H9 (cell line): ENCODE measurements at places on chromosomes 1 and 21. TPM values are rescaled to one million over a fixed set of nuclear protein-coding genes. Genes with fewer than 3 reads are reported as not detected.

- no peak for DNase-seq
Observed at GRCh38 chr1:97007840-97008604, 286.4 kb downstream of the PTBP2 start.

DNA sequence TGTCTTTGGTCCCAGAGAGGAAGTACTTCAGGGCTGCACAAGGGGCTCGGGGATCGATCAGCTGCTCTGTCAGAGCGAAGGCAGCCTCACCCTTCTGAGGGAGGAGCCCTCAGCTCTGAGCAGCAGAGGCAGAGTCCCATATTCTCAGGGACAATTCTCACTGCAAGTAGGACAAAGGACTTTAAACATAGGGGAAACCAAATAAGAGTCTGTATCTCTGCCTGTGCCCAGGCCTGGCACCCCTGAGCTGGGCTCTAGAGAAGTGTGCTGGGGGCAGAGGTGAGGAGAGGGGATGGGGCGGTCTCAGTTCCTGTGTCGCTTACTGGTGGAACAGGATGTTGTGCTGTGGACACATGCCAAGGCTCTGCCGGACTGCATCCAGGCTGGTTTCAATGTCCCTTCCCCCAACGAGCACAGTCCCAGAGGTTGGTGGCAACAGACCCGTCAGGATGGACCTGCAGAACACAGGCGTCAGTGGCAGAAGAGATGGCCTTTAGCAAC is 76.6 kb downstream of the ABCA4 start:
- no peak for DNase-seq

DNA sequence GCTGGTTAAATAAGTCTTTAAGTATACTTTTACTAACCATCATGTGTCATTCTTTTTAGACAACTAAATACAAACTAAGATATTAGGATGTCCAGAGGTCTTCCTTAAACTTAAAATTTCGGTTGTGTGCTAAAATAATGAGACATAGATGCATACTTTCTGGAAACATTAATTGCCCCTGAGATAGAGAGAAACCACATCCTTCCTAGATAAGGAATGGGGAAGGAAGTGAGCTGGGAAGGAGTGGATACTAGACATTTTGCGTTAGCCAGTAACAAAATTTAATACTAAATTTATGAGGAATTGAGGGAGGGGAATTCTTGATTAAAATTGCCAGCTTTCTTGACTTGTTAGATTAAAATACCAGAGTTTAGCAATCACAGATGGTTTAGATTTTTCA is 37.1 kb upstream of the PTGS2 start:
- no peak for DNase-seq

SERINC2 gene
- total RNA-seq = 14.1 and 14.7 TPM in 2 replicates

LCE2B gene
- not detected in 2 replicates for total RNA-seq

DNA sequence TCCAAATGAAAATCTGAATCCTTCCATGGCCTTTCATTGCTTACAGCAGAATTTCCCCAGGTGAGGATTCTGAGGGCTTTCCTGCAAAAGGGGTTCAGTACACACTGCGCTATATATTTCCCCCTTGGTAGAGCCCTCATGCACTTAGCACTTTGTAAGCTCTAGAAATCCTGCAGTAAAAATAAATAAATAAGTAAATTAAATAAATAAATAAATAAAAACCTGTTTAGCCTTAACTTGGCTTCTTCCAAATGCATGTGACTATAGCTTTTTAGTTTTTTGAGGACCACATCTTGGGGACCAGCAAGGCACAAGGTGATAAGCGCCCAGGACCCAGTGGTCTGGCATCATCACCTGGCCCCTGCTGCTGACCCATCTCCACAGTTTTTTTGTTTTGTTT is 3.2 kb upstream of the BMP8B start:
- no peak for DNase-seq

DNA sequence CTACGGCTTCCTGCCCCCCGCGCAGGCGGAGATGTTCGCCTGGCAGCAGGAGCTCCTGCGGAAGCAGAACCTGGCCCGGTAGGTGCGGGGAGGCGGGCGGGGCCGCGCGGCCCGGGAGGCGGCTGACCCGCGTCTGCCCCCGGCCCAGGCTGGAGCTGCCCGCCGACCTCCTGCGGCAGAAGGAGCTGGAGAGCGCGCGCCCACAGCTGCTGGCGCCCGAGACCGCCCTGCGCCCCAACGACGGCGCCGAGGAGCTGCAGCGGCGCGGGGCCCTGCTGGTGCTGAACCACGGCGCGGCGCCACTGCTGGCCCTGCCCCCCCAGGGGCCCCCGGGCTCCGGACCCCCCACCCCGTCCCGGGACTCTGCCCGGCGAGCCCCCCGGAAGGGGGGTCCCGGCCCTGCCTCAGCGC is 16.6 kb downstream of the NOC2L start:
- DNase-seq = no peak

DNA sequence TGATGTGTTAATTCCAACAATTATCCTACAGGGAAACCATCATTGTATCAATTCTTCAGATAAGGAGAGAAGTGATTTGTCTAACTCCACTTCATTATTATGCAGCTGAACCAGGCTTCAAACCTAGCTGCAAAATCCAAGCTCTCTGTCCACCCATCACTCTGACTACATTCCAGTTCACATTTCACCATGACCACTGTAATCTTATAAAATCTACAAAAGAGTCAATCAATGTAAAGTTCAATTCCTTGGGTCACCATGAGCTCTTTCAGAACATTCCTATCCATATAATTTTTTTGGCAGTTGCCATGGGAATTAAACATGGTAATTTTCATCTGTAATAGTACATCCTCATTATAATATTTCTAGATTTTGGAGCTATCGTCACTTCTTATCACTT is 100.9 kb downstream of the PLPPR5 start:
- DNase-seq = no peak

DNA sequence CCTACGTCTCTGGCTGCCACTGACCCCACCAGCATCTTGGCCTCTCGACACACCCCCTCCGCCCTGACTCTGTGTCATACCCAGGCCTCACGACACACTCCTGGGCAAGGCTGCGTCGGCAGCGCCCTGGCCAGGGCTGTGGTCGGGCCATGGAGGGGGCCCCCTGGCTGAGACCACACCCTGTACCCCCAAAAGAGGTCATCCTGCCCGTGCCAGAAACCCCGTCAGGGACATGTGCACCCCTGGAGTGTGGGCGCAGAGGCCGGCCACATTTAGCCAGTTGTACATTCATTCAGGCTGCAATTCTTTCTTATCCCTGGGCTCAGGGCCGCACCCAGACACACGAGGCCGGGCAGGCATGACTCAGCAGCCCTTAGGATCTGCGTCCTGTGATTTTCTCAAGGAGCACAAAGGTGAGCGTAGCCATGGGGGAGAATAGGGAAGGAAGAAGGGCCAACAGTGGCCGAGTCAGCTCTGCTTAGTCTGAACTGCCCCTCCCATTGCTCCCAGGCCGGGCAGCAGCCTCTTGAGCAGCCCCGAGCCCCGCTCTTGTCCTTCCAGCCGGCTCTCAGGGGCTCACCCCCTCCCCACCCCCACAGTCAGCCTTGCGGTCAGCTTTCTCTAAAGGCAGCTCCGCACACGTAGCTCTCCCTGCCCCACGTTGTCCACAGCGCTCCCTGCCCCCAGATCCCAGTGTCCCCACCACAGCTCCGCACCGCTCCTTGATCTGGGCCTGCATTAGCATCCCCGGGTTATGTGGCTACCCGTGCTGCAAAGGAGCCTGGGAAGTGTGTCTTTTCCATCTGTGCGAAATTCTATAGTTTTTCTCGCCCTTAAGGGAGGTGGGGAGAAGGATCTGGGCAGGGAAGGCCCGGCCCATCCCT is 7.9 kb downstream of the CSTB start:
- peak; percentile 53 for DNase-seq

KPRP gene
- total RNA-seq = not detected in 2 replicates

GRCh38 chr1:169999331-169999741 is 75.2 kb downstream of the KIFAP3 start:
- no peak for DNase-seq

SPRR5 gene
- total RNA-seq = not detected in 2 replicates

DNA sequence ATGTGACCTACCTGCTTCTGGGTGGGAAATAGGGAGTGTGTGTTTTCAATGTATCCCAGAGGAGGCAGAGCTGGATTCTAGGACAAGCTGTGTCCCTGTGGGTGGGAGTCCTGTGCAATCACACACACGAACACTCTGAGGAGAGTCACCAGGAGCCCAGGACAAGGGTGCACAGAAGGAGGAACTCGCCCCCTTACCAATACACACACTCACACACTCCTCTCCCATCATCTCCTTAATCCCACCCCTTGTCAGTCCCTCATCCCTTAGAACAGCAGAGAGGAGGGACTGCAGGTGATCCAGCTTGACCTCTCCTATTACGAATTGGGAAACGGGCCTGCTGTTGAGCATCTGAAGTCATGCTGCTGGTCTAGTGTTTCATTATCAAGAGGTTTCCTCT is 8.5 kb upstream of the MYBPHL start:
- DNase-seq = no peak

DNA sequence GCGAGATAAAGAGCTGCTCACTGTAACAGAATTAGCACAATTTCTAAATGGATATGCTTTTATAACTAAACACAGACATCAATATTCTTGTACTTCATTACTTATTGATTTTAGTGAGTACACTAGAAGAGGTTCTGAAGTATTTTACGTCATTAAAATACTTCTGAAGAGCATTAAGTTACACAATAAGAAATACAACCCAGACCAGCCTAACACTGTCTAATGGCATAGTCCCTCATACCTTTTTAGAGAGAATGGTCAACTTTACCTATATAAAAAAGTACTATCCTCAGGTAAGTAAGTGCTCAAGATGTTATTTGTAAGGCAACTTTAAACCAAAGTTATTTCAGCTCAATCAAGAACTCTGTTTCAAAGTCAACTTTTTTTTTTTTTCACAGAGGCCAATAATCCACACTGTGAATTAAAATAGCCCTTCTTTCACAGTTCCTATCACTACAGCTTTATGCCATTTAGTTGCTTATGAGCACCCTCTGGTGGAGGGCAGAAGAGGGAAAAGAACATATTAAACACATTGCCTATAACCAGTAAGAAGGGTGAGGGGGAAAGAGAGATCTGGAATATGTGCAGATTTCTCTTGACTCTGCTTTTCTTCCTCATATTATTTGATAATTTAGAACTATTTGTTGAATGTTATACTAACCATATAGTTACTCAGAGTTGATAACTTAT is 182.1 kb upstream of the DMRTA2 start:
- peak; percentile 30 for DNase-seq

DNA sequence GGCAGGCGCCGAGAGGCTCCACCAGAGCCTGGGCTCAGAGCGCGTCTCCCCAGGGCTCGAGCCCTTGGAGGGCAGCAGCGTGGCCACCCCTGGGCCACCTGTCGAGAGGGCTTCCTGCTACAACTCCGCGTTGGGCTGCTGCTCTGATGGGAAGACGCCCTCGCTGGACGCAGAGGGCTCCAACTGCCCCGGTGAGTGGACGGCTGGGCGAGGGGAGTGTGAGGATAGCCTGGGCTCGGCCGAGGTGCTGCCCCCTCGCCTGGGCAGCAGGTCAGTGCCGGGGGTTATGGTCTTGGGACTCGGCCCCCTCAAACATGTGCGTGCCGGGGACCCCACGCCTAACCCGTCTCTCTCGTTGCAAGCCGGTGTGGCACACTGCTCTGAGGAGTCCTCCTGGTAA is 26.8 kb downstream of the AGRN start:
- DNase-seq = no peak

- DNase-seq = no peak
Observed at GRCh38 chr21:19268686-19269085, 865.1 kb upstream of the TMPRSS15 start.

TAS1R1 gene
- total RNA-seq = not detected in 2 replicates

DNA sequence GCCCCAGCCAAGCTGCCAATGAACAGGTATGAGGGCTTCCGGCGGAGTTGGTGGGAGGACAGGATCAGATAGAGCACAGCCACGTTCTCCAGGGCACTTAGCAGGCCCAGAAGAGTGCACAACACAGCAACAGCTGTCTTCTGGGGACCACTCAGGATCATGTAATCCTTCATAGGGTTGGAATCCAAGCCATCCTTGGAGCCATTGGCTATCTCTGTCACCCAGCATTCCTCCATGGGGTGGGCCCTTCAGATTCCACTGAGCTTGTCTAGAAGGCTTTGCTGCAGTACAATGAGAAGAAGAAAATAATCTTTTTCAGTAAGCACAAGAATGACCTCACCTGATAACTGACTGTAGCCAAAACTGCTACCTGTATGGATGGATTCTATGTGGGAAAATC is 7.3 kb upstream of the FUCA1 start:
- DNase-seq = no peak

- no peak for DNase-seq
Observed at GRCh38 chr1:12438349-12438924, 179.6 kb downstream of the DHRS3 start.

GRCh38 chr1:214364386-214364785 is 83.4 kb downstream of the SMYD2 start:
- DNase-seq = no peak
